ENCODE measurements at places on chromosomes 6 and 20. TPM values are rescaled to one million over a fixed set of nuclear protein-coding genes. Genes with fewer than 3 reads are reported as not detected.

- DNase-seq: no peak
Observed at GRCh38 chr6:33623895-33624381, 2.8 kb downstream of the ITPR3 start.

DNA sequence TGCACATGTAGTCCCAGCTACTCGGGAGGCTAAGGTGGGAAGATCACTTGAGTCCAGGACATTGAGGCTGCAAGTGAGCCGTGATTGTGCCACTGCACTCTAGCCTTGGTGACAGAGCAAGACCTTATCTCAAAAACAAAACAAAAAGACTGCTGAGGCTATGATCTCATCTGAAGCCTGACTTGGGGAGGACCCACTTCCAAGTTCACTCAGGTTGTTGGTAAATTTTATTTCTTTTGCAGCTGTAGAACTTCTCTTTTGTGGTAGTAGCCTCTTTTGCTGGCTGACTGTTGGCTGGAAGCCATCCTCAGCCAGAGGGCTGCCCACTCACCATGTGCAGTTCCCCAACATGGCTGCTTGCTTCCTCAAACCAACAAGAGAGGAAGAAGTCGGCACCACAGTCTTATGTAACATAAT is 36.8 kb upstream of the ME1 start:
- no peak for DNase-seq

DNA sequence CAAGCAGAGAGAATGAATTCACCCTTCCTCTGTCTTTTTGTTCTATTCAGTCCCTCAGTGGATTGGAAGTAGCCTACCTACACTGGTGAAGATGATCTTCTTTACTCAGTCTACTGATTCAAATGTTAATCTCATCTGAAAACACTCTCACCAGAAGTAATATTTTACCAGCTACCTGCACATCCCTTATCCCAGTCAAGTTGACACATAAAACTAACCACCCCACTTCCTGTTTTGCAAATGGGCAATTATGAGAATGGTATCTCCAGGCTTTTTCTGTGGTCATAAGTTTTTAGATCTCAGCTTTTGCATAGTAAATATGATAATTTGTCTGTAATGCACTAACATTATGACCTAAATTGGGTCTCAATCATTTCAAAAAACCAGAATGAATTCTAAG is 228.8 kb upstream of the ECI2 start:
- no peak for DNase-seq

The RIPOR3 gene
- 2.5 TPM for polyA plus RNA-seq

The CYP39A1 gene
- 13.1 TPM for polyA plus RNA-seq

Data from right lung (tissue), 10 donors.